G401 (cell line): ENCODE measurements at places on chromosomes 4 and X. TPM values are rescaled to one million over a fixed set of nuclear protein-coding genes. Genes with fewer than 3 reads are reported as not detected.

DNA sequence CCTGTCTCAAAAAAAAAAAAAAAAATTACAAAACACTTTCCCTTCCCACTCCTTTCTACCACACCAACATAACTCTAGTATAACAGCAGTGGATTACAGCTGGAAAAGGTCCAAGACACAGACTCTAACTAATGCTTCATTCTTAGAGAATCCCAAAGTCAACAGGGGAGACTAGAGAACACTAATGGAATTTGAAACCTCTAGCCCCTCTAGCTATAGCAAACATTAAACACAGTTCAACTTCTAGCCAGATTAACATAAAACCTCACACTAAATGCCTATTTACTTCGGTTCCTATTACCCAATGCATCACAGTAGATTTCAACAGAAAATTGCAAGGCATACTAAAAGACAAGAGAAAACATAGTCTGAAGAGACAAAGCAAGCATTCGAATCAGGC lies 10.5 kb upstream of the DHX15 start:
- no peak for DNase-seq

GRCh38 chrX:82362550-82362949 lies 1145.5 kb upstream of the POU3F4 start:
- DNase-seq = no peak

DNA sequence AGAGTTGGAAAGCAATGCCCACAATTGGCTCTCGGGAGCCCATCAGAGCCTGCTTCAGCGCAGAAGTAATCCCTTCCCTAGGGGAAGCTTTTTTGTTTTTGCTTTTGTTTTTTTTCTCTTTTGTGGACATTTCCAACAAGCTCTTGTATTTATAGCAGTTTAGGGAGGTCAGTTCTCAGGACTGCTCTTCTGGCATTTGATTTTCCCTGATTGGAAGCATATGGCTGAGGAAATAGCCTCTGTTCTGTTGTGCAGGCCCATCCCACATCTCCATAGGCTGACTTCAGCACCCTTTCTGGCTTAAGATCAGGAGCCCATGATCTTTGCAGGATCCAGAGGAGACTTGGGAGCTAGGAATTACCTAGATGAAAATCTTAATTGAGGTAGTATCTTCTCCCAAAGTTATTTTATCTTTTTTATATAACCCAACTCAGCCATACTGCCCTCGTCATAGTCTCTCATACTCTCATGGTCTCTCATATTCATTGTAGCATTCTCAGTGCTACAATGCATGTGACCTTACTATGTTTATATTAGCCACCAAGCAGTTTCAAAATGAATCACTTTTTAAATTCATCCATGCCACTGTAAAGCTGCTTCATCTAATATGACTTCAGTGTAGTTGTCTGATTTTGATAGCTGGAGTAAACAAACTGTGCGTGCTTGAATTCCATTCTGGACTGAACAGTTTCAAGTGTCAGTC lies 16.7 kb downstream of the PAGE4 start:
- DNase-seq = no peak

GRCh38 chrX:11591723-11592346 lies 73.9 kb downstream of the ARHGAP6 start:
- no peak for DNase-seq

Gene CXCR3
- not detected in 2 replicates for total RNA-seq

Gene HHIP
- total RNA-seq = 0.07 and 1.5 TPM in 2 replicates
